HAP-1 (cell line): ENCODE measurements at places on chromosomes 4 and X.
A peak's percentile ranks its signal among the peaks of the same experiment; 100 is the strongest.

- no peak for DNase-seq
Measured at GRCh38 chr4:37717576-37717975, 31.4 kb upstream of the RELL1 start.

GRCh38 chr4:151446208-151446607, 37.2 kb downstream of the FHIP1A start:
- DNase-seq = no peak

- DNase-seq = peak; percentile 68
Measured at GRCh38 chr4:38034986-38035882, 75.0 kb downstream of the PTTG2 start.

DNA sequence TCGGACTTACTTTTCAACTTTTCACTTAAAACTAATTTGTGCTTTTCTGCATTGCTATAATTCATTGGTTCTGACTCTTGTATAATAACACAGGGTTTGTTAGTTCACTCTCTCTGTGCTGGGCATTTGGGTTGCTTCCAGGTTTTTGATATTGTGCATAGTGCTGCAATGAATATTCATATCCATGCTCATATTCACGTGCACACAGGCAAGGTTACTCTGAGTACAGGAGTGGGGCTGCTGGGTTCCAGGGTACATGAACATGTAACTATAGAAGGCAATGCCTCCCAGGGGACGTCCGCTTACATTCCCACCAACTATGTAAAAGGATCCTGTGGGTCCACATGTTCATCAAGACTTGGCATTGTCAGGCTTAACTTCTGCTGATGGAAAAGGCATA, 117.2 kb downstream of the ADGRA3 start:
- DNase-seq = no peak

DNA sequence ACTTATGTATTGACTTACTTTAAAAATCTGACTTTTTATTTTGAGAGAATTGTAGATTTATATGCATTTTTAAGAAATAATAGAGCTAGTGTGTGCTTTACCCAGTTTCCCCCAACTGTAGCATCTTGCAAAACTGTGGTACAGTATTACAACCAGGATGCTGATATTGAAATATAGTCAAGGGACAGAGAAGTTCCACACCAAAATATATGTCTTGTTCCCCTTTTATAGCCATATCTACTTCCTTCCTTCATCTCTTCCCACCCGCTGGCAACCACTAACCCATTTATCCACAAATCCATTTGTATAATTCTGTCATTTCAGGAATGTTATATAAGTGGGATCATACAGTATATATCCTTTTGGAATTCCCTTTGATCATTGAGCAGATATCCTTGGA, 16.8 kb downstream of the KDM6A start:
- DNase-seq = no peak

DNA sequence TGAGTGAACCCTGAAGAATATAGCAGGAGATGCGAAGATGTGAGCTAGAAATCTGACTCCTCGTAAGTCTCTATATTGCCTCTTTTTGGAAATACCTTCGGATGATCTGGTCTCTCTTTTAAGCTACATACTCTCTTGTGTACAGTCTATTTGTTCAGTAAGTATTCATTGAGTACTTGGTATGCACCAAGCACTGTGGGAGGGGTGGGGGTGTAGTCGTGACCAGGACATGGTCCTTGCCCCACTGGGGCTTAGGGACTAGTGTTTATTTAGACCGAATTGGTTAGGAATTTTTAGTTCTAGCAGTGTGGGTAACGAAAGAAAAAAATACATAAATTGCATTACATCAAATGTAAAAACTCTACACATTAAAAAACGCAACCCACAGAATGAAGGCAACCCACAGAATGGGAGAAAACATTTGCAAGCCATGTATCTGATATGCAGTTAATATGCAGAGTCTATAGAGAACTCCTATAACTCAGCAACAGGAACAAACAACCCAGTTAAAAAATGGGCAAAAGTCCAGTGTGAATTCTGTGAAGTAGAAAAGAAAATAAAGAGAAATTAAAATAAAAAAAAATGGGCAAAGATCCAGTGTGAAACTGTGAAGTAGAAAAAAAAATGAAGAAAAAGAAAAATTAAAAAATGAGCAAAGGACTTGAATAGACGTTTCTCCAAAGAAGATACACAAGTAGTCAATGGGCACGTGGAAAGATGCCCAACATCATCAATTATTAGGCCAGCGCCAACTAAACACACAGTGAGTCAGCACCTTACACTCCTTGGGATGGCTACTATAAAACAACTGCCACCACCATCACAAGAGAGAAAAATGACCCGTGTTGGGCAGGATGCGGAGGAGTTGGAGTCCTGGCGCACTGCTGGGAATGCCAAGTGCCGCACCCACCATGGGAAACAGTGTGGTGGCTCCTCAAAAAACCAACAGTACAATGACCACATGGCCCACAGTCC, 43.8 kb downstream of the RGS12 start:
- DNase-seq = no peak

DNA sequence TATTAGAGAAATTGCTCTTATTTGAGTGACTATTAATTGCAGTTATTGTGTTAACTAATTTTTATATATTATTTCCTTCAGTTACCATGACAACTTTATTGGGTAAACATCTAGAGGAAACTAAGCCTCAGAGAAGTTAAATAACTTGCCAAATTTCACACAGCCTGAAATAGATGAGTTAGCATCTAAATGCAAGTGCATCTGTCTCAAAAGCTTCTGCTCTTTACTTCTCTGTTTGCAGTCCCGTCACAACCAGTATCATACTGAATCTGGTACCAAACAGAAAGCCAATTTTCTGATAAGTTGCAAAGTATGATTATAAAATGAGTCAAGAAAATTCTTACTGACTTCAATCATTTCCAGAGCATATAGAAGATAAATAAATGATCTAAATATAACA, 1544.9 kb upstream of the PCDH7 start:
- no peak for DNase-seq

- DNase-seq = no peak
Measured at GRCh38 chrX:101195442-101196173, 24.0 kb upstream of the DRP2 start.

DNA sequence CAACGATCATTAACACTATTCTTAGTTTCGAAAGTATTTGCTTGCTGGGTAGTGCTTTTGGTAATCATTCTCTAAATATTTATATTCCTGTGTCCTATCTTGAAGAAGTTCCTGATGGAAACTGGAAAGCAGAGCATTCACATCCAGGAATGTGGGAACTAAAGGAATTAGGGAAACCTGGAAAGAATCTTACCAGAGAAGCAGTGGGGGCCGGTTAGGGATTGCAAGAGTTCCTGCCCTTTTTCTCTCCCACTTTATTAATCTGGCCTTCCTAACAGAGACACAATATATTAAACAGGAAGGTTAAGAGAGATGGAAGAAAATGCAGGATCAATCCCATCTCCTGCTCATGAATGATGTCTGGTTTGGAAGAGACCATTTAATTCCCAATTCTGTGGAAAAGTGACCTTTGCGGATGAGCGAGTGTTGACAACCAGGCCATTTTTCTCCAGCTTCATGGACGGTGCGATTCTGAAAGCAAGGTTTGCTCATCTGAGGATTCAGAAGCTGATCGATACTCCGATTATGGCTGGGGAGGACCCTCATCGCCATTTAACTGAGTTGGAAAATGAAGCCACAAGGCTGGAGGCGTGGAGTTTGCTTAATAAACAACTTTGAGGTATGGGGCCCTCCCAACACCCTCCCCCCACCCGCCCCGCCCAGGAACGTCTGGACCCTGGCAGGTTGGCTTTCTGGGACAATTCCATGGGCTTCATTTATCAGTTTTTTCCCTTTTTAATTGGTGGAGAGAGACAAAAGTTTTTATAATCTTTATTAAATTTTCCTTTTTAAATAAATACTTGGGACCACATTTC, 52.3 kb downstream of the C4orf51 start:
- no peak for DNase-seq

GRCh38 chr4:110487873-110488272, 11.9 kb downstream of the ENPEP start:
- DNase-seq = peak; percentile 65

- no peak for DNase-seq
Measured at GRCh38 chr4:42122237-42122636, 30.2 kb downstream of the BEND4 start.

DNA sequence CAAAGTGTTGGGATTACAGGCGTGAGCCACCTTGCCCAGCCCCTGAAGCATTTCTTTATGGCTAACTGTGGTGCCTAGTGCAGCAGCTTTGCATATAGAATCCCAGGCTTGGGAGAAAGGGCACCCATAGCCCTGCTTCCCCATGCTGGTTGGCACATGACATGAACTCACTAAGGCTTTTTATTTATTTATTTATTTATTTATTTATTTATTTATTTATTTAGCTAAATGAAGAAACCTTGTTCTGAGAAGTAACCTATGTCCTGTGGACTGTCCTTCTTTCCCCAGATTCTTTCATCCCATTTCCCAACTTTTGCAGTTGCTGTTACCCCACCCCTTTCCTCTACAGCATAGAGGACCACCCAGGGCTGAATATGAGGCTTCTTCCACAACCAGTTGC, 1.9 kb upstream of the GJB1 start:
- DNase-seq = no peak

DNA sequence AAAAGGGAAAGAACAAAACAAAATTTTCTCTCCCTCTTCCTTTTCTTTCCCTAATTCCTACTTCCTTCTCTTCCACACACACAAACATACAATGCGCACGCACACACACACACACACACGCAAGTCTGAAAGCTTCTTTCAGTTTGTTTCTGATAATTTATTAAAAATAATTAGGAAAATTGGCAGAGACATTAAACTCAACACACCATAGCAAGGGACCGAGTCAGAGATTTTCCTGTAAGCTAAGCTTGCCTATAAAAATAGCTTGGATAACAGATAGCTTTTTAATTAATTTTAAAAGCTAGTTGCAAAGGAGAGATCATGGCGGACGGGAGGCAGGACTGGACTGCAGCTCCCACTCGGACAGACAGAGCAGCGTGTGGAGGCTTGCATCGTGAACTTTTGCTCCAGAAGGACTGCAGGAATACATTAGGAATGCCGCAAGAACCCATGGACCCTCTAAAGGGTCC, 92.6 kb upstream of the MAPK10 start:
- no peak for DNase-seq

DNA sequence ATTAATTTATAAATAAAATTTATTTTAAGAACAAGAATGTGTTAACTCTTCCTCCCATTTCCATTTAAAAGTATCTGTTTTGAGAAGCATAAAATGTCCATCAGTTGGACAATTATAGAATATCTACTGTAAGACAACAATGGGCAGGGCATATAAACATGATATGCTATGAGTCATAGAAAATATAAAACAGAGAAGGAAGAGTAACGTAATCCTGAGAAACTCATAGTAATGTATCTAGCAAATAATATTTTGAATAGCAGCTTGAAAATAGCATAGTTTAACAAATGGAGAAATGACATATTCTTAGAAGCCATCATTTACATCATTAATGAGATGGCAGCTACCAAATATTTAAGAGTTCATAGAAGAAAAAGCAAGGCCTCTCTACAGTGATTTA, 820.3 kb upstream of the PCDH10 start:
- no peak for DNase-seq
